ENCODE measurements at places on chromosomes 2 and 18.

DNA sequence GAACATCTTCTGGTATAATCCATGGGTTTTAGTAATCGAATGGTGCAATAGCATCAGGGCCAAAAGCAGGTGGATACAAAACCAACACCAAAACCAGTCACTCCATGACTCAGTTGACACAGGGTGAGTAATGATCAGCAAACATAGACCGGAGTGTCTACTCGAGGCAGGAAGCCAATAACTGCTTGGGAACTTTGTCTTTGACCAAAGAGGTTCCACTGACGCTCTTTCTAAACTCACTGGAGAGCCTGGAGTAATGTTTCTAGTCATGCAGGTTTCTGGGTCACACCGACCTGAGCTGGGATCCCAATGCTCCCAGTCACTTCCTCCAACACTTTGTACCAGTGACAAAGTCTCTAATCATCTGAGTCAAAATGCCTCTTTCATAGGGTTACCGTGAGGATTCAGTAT lies 30.9 kb downstream of the MREG start:
- DNase-seq: no peak

DNA sequence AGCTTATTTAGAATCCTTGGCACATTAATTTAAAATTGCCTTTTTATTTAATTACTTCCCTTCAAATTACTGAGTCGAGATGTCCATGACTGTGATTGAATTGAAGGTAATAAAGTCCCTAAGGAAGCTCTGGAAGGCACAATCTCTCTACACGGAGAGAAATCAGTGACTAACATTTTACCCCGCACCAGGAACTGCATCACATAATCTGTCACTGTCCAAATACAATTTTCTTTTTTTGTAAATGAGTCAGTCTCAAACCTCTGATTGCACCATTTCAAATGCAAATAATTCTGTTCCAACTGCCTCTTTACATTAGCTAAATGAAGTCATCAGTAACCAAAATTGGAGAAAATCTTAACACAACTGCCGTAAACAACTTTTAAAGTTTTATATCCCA lies 311.9 kb downstream of the CCDC178 start:
- DNase-seq: no peak

DNA sequence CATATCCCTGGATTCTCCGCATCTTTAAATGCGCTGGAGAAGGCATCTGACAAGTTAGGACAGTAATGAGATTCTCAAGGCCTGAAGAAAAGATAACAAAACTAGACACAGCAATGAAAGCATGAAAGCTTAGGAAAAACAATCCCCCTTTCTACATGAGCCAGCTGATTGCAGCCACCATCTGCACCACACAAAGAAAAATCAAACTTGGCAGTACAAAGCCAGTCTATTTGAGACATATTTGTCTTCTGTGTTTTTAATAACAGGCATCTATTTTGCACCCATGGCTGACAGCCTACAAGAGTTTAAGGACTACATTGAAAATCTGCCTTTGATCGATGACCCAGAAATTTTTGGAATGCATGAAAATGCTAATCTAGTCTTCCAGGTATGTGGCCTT lies 83.6 kb downstream of the TRABD2A start:
- DNase-seq: no peak

- DNase-seq: no peak
These were observed 146.7 kb upstream of the L3MBTL4 start for GRCh38 chr18:6561420-6561861.

DNA sequence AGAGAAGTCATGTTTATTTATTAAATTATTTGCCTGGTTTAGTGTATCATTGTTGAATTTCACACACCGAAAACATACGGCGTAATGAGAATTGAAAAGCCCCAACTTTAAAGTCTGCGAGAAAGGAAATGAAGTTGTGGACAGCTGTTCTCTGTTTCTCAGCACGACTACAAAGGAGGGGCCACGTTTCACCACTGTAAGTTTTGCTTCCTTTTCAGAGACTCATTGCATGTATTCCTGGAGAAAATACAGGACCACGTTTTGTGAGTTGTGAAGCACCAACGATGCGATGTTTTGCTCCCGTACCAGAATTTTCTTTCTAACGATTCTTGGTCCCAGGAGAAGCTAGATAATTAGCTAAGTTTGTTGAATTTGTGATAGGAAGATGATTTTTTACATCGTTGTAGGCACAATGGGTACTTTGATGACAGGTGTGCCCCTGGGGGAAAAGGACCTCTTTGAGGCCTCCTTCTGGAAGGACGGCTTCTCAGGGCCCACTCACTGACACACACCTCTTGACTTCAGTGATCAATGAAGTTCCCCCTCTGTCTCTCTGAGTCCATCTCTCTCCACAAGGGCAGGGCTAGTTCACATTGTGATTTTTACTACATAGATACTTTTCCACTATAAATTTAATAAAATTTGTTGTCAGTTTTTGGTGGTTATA lies 23.7 kb upstream of the ACKR3 start:
- no peak for DNase-seq

DNA sequence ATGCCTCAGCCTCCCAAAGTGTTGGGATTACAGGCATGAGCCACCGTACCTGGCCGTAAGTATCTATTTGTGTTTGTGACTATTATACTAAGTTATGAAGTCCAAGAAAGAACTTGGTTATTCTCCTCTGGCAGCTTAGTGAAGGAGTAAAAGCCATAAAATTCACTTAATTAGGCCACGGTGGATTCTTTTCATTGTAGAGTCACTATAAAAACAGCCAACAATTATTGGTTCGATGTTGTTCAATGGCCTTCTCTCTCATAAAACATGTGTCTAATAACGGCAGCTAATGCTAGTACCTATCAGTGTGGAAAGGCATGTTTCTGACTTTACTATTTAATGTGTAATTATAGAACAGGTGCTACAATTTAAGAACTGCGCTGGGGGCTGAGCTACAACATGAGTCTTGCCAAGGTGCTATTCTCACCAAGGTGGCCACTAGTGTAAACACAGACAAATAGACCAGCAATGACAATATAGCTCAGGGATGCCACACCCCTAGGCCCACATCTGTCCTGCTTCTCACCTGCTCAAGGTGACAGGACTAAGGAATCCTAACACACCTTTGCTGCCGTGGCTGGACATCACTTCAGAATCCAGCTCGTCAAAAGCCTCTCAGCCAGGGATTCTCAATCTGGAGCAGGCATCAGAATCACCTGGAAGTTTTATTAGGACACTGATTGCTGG lies 17.2 kb downstream of the ATP8B1 start:
- DNase-seq: no peak

DNA sequence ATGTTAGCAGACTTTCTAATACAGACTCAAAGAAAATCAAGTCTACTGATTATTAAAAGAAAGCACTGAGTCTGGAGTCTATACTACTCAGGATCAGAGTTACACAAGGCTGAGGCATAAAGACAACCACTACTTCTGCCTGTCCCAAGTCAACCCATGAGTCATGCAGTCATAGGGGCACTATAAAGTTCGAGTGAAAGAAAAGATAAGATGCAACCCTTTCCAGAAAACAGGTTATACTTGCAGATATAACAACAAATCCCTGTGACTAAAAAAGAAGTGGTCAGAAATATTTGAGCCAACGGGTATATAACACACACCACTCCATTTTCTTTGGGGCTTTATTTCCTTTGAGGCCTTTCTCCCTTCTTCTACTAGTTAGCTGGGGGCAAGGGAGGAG lies 18.6 kb upstream of the SCRN3 start:
- DNase-seq: no peak

GRCh38 chr2:28475088-28475595 lies 20.7 kb upstream of the PLB1 start:
- DNase-seq: no peak

GRCh38 chr2:19747310-19748072 lies 154.3 kb downstream of the TTC32 start:
- no peak for DNase-seq

GRCh38 chr18:14947482-14948162 lies 199.7 kb downstream of the ANKRD30B start:
- no peak for DNase-seq

DNA sequence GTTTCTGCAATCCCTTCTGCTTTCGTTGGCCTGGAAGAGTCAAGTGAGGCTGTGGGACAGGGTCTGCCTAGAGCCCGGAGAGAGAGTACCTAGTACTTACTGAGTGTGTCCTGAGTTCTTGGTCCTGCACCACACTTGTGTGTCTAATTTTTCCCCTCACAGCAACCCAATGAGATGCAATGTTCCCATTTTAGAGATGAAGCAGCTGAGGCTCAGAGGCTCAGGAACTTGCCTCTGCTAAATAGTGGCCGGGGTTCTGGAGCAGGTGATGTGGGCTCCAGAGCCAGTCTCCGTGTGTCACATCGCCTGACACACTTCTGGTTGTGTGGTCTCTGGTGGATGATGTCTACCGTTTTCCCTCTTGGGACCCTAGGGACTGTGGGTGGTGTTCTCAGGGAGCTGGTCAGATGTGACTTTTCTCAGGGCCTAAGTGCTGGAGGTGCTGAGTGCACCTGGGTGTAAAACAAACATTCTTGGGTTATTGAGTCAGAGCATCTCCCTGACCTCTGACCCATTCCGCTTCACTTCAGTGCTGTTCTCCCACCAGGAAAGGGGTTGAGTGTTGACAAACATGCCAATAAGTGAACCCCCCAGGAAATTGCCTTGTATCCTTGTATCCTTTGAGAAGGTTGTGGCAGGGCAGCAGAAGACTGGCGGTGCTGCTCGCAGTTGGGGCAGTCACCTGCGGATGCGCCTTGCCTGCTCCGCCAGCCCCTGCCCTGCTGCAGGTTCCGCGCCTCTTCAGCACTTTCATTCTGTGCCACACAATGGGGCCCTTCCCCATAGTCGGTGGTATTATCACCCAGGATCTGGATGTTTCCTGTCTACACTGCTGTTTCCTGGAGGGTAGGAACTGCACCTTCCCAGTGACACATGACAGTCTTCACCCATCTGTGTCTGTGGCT lies 32.1 kb downstream of the HK2 start:
- no peak for DNase-seq

DNA sequence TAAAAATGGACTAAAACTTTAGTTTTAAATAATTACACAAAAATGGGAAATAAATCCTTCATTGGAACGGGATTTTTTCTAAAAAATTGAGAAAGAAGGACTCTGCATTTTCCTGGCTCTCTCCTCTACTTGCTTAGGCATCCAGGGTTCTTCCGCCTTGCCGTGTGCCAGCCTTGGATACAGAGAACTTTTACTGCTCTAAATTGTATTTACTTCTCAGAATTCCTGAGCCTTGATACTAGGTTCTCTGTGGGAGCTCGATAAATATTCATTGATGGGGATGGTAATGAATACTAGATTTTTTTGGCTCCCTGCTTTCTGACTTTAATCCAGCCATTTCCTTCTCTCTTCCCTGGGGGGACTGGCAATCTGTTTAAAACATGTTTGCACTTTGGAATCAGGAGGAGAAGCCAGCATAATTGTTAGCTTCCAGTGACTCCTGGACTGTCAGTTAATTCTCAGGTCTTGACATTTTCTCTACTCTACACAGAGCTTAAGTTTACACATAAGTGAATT lies 746.1 kb upstream of the LRRTM1 start:
- DNase-seq: no peak

- no peak for DNase-seq
These were observed 1024.2 kb upstream of the ACVR2A start for GRCh38 chr2:146820672-146821071.

DNA sequence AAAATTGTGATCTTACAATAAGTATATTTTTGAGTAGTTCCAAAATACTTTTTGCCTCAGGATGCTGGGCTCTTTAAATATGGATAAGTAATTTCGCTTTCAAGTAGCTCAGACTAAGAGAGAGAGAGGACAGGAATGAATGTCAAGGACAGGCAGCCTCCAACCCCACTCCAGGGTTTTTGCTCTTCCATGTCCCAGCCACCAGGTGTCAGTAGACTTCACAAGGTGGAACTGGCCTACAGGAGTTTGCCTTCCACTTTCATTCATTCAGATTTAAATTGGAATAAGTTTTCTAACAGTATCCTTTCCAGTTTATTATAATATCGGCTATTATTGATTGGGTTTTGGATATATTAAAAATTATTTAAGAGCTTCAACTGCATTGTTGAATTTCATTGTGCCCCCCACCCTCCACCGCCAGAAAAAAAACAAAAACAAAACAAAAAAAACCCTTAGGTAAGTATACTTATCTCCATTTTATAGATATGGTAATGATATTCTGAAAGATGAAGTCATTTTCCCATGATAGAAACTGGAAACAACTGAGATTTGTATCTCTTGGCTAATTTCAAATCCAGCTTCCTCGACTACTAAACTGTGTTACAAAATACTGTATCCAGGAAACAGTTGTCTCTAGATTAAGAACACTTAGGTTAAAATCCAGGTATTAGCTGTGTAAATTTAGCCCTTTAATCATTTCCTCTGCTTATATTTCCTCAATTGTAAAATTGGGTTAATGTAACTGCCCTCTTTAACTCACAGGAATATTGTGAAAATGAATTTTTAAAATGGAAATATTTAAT lies 793.1 kb downstream of the ERBB4 start:
- no peak for DNase-seq

DNA sequence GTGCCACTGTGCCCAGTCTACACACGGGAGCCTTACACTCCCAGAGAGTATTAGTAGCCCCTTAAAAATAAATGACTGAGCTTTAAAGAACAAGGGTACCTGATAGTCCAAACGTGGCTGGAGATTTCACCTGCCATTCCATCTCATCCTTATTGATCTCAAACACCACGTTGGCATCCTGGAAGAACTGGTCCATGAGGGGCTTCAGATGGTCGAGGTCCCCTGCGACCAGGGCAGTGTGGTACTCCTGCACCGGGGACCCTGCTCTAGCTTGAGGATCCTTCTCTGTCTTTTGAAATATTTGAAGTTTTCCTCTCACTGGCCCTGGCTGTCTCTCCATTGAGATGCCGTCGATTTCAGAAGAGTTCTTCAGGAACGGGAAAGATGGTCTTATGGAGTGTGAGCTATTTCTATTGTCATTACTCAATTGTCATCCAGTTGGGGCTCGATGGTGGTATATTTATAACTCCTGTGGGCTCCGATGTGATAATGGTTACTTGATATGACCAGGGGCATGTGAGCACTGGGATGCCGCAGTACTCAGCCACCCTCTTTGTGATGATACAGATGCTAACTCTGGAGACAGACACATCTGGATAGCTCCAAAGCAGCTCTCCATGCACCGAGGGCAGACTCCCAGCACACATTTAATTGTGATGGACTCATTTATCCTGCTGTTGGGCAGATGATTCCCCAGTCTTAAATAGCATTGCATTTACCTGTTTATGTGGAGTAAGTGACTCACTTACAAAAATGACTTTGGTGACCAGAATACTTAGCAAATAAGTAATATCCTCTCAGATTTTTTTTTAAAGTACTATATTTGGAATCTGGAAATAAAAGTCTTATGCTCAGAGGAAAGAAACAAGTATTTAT lies 22.8 kb downstream of the ASB18 start:
- no peak for DNase-seq

GRCh38 chr2:72917138-72917876 lies at the start of gene EMX1:
EMX1 (plus strand) TSS chr2:72917519; CDS start chr2:72917853, 334 bp downstream.
- no peak for DNase-seq

Measured in stimulated activated CD8-positive, alpha-beta memory T cell treated with anti-CD3 and anti-CD28 coated beads, Interleukin-7, amount 100 ng/mL, for 1 hour (primary cell).